ENCODE measurements at places on chromosomes 12 and 14.

- DNase-seq, result no peak
Observed at GRCh38 chr12:127509066-127509778, 757.7 kb upstream of the TMEM132C start.

DNA sequence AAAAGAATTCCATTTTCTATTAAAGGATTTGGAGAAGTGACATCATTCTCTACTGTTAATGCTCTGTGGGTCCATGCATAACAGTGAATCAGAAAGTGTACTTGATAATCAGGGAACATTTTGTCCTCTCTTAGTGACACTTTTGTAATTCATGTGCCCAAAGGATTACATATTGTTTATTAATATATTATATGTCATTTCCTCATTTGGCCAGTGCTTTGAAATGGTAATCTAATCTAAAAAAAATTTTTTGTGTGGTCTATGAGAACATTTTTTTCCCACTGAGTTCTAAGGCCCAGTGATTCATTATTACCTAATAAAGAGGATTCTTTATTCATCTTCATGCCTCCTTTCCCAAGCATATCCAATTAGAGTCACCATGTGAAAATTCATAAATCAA, 79.7 kb upstream of the MYF6 start:
- no peak for DNase-seq

GRCh38 chr12:89333564-89334252, 18.6 kb downstream of the DUSP6 start:
- peak; percentile 35 for DNase-seq

DNA sequence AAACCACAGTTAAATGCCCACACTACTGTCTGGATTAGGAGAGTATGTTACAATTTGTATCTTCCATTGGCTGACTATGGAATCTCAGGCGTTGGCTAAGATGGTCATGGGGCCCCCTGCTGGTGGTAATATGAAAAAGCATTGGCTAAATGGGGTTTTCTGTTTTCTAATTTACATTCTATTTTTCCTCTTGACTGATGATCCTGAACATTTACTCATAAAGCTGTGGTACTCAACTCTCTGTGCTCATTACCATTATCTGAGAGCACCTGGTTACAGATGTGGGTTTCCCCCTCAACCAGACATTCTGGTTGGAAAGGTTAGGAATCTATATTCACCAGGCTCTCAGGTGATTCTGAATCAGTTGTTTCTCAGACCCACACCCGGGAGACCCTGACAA, 64.8 kb downstream of the WSCD2 start:
- DNase-seq, result no peak

GRCh38 chr12:68623059-68623458, 12.4 kb downstream of the RAP1B start:
- DNase-seq, result no peak

DNA sequence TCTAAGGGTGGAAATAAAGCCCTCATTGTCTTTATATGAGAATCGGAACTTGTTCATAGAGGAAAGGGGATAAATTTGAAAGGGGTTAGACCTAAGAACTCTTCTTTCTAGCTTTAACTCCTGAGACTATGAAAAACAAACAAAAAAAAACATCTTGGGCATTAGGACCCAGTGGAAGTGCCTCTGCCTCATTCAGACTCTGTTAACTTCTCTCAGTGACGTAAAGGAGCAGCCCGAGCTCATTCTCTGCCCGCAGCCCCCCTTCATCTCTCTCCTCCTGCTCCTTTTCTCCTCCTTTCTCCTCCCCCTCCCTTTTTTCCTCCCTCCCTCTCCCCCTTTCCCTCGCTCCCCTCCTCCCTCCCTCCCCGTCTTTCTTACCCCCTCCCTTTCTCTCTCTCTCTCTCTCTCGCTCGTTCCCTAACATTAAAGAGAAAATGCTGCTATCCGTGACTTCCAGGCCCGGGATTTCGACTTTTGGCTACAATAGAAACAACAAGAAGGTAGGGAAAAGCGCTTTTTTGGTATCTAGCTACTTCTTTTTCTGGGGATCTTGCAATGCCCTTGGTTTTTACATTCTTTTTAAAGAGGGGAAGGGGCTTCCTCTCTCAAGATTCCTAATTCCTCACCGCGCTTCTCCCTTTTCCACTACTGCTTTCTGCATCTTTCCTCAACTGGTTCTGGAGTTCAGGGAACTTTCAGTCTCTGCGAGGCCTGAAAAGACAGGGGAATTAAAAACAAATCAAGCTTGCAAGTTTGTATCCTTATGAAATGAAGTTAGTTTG, at the start of gene RBMS2:
Gene RBMS2, plus strand, starts transcription at position 231 of the 782 bp plus-strand sequence. Its CDS starts 204 bp downstream, at position 435.
- DNase-seq, result peak; percentile 88

- no peak for DNase-seq
Observed at GRCh38 chr12:47965581-47965980, 2.2 kb downstream of the TMEM106C start.

DNA sequence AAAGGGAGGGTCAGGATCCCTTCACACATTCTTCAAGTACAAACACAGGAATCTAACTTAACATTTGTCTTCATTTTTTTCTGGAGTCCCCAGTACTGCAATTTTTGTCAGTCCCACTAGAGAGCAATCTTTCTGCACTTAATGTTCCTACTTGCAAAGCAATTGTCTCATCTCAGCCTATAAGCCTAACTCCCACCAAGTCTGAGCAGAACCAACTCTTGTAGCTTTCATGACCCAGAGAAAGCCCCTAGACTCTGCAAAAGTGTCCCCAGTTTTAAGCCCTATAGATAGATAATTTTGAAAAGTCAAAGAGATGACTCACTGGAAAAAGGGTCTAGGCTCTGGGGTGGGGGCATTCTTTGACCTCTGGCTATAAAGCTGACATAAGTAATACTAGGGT, 1.8 kb upstream of the ZBTB39 start:
- no peak for DNase-seq

- no peak for DNase-seq
Observed at GRCh38 chr12:87960566-87960965, 68.6 kb downstream of the C12orf50 start.

DNA sequence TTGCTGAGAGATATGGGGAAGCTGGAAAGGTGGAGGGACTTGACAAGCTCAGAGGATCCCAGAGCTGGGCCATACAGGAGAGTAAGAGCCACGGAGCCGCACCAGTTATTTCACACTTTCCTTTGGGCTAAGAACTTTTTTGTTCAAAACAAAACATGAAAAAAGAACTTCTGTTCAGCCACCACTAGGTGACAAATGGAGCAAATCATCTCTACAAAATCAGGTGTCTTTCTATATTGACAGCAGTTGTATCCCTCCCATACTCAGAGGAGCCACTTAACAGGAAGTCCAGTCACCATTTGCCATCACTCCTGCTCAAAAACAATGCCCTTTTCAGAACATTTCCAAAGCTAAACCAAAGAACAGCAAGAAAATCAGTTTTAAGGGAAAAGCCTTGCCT, 70.3 kb upstream of the DBX2 start:
- DNase-seq, result no peak

GRCh38 chr14:99266181-99267178, 5.5 kb downstream of the BCL11B start:
- DNase-seq, result peak; percentile 57

DNA sequence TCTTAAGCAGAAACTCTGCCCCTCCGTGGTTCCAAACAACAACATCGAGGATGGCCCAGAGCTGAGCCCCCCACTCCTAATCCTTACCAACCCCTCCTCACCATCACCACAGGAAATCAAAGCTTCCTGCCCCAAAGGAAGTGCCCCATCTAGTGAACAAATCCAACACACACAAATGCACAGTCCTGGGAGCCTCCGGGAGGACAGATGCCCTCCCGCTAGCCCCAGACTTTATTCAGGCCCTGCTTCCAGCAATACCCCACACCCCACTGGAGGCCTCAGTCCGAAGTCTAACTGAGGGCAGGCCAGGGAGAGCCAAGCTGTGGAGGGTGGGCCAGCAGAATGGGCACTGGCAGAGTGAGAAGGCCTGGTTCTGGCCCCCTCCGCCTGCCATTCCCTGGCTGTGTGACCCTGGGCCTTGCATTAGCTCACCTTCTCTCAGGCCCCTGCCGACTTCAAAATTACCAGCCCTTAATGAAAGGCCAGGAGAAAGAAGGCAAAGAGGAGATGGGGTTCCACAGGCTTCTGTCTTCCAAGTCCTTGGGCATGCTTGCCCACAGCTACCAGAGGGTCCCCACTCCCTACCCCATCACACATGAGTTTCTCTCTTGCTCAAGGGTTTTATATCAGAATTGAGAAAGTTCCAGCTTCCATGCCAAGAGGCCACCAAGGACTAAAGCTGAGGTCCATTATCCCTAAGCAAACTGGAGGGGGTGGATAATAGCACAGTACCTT, 2.3 kb downstream of the HDAC7 start:
- no peak for DNase-seq

GRCh38 chr14:61254808-61255526, 26.2 kb downstream of the TMEM30B start:
- DNase-seq, result no peak

DNA sequence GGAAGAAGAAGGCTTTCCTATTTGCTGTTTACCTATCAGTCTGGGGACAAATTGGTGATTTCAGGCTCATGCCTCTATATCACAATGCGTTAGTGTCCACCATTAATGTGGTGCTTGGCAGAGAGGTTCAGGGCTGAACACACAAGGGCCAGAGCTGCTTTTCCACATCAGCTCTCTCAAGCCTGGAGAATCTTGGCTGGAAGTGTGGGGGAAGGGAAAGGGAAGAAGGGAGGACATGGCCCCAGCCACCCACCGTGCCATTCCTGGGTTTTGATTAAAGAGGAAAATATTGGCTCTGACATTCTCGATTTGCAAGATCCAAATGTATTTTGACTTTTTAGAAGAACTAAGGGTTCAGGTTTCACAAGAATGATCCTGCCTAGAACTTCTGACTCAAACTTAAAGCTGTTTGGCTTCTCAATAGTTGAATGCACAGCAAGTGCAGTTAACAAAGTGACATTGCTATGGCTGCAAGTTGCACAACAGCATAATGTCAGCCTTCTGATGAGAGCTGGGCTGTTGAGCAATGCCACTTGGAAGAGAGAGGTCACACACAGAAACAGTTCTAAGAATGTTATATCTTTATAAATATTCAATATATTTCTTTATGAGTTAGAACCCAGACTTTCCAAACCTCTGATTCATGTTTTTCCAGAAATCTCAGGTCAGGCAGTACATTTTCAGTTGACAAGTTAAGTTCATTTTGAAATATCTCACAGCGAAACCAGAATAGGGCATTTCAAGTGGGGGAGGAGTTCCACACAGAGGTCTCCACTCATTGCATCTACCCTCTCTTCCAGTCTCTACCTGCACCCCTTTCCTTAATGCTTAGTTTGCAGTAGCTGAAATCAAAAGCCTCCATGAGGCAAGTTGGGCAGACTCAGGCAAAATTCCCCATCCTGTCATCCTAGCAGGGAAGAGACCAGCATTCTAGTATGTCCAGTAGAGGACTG, 25.3 kb downstream of the IGF1 start:
- DNase-seq, result peak; percentile 37

GRCh38 chr12:94359761-94360160, 99.9 kb downstream of the CEP83 start:
- no peak for DNase-seq

GRCh38 chr12:52207106-52207505, 15.3 kb upstream of the KRT80 start:
- no peak for DNase-seq

GRCh38 chr14:67444395-67444794, 32.4 kb upstream of the PLEK2 start:
- DNase-seq, result no peak

DNA sequence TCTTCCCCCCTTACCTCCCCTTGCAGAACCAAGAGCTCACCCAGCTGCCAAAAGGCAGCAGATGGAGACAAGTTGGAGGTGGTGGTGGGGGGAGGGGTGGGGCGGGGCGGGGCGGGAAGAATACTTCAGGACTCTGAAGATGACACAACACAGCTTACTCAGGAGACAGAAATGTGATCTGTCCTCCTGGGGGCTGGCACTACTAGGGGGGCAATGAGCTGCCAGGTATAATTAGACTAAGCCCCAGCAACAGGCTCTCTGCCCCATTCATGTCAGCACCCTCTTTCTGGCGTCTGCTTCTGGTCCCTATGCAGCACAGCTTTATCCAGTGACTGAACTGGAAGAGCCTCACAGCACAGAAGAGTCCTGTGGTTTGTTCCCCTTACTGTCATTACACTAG, 407.0 kb downstream of the MED13L start:
- peak; percentile 34 for DNase-seq

DNA sequence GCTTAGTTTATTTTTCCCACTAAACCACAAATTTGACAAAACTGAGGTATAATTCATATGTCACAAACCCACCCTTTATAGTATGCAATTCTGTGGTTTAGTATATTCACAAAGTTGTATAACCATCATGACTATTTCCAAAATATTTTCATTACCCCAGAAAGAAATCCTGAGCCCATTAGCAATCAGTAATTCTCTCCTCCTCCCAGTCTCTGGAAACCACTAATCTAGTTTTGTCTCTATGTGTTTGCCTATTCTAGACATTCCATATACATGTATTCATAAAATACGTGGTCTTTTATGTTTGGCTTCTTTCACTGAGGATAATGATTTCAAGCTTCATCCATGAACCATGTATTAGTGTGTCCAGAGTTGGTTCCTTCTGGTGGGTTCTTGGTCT, 267.6 kb downstream of the AEBP2 start:
- no peak for DNase-seq

DNA sequence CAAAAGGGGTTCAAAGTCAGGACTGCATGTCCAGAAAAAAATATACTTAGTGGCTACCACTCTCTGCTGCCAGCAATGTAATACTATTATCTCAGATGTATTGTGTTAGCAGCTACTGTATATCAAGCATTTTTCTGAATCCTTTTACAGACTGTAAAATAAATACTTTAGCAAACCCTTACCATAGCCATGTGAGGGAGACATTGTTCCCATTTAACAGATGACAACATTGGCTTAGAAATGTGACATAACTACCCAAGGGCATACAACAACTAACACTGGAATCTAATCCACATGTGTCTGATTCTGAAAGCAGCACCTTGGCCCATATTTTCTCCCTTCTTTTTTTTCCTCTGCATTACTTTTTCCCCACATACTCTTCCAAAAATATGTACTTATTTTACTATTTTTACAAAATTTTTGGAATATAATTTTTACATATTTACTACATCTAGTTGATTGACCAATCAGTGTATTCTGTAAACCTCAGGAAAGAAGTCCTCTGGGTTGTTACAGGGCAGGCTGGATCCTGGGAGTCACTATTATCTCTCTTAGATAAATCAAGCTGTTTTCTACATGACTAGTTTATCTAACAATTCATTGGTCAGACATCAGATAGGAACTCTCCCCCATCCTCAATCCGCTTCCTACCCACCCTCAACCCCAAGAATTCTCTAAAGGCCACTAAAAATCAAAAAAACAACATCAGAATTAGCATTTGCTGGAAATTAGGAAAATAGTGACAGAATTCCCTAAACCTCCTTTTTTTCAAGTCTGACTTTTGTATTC, 154.1 kb downstream of the BTG1 start:
- DNase-seq, result no peak

GRCh38 chr12:85186236-85186635, 93.8 kb upstream of the ALX1 start:
- no peak for DNase-seq

GRCh38 chr12:89988188-89988915, 279.7 kb upstream of the ATP2B1 start:
- DNase-seq, result no peak

DNA sequence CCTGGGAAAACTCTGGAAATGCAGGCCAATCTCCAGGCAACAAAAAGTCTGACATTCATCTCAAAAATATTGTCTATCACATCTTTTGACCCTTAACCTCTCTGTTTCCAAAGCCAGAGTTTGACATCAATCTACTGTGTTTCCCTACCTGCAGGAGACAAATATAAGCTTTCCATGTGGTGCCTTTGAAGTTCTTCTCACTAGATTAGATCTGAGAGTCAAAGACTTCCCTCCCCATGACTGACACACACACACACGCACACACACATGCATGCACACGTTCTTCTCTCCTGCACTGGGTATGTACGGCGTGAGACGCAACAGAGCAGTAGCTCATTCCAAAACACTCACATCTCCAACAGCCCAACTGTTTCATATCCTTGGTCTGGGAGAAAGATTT, 8.1 kb upstream of the ITPR2 start:
- no peak for DNase-seq

All from heart left ventricle (tissue), 16 donors.